ENCODE measurements at places on chromosomes 12 and 14. TPM values are rescaled to one million over a fixed set of nuclear protein-coding genes. Genes with fewer than 3 reads are reported as not detected.

The PNMA1 gene
- total RNA-seq, result 19.9 TPM

The ATP23 gene
- total RNA-seq, result 12.9 TPM

The MYRFL gene
- not detected for total RNA-seq

The CRIP1 gene
- 508 TPM for total RNA-seq

The PTCSC3 gene
- total RNA-seq, result not detected

The PGF gene
- total RNA-seq, result 0.12 TPM

The PPP1R36 gene
- total RNA-seq, result 0.26 TPM

The HPD gene
- total RNA-seq, result not detected

The ANKRD13A gene
- total RNA-seq, result 78.3 TPM

The SSPN gene
- total RNA-seq, result not detected

The PTPRO gene
- total RNA-seq, result 18.8 TPM

Measured in activated naive CD4-positive, alpha-beta T cell treated with anti-CD3 and anti-CD28 coated beads, Interleukin-2, amount 10 ng/mL, durations not matched to agents 5 hours and 36 hours (primary cell).